Inflammatory macrophage treated with lipopolysaccharide for 4 hours (primary cell): ENCODE measurements at places on chromosomes 3 and 15.

- no peak for DNase-seq
These were observed 842.8 kb upstream of the EPHA6 start for GRCh38 chr3:95971573-95971972.

- DNase-seq, result no peak
These were observed 47.2 kb upstream of the EIF1B start for GRCh38 chr3:40262331-40262730.

DNA sequence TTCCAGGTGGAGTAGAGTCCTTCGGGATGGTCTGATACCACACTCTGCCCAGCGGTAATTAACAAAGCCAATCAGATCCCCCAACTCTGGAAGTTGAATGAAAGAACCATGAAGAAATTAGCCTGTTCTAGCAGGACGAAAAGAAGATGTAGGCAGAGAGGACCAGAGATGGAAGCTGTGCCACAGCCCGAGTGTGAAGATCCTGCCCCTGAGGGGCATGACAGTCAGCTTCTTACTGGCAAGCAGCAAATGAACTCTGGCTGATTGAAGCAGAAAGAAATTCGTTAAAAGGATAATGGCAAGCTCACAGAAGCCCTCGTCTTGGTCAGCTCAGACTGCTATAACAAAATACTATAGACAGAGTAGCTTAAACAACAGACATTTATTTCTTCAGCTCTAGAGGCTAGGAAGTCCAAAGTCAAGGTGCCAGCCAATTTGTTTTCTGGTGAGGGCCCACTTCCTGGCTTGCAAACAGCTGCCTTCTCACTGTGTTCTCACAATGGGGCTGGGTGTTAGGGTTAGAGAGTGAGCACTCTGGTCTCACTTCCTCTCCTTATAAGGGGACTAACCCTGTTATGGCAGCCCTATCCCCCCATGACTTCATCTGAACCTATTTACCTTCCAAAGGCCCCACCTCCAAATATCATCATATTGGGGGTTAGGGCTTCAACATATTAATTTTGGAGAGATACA, 307.1 kb downstream of the VPS13C start:
- DNase-seq, result no peak

DNA sequence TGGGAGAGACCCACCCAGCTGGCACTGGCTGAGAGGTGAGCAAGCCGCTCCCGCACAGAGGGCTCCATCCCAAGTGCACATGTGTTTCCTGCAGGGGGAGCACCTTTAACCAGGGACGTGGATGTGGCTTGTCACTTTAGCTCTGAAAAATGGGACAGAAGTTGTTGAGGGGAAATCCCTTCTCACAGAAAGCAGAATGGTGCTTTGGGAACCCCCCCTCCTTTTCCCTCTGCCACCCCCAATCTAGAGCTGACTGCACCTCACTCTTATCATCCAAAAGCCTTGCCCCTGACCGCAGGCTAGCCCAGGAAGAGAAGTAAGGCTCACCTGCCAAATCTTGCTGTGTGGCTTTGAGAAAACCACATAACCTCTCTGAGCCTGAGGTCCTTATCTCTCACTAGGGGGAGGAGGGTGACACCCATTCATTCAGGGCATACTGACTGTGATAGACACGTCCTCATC, 77.9 kb downstream of the RPN1 start:
- DNase-seq, result no peak

- DNase-seq, result no peak
These were observed 271.4 kb downstream of the CLSTN2 start for GRCh38 chr3:140206196-140207040.

DNA sequence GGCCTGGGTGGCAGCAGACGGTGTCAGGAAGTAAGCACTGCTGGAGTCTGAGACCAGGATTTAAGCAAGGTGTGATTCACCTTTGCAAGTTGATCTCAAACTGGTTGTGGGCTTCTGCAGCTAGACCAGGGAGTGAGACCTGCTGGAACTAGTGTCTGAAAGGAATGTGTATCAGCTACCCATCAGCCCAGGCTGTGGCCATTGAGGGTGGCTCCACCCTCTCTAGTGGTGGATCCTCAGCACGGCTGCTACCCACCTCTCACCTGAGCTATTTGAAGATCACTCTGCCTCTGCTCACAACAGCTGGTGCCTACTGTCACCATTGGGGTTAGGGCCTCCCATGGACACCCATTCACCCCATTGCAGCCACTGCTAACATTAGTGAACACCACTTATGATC, 140.3 kb upstream of the DCBLD2 start:
- no peak for DNase-seq

- DNase-seq, result no peak
These were observed 984.1 kb upstream of the GBE1 start for GRCh38 chr3:82745544-82745943.

- peak; percentile 89 for DNase-seq
These were observed 101.0 kb downstream of the ATP10A start for GRCh38 chr15:25761971-25762662.

DNA sequence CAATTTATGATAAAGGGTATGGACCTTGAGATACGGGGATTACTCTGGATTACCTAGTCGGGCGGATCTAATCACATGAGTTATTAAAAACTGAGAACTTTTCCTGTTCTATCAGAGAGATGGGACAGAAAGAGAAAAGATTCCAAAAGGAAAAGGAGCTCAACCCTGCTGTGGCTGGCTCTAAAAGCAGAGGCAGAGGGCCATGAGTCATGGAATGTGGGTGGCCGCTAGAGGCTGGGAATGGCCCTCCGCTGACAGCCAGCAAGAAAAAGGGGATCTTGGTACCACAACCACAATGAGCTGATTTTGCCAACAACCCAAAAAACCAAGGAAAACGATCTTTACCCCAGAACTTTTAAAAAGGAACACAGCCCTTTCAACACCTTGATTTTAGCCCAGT, 210.0 kb downstream of the MAGI1 start:
- peak; percentile 25 for DNase-seq

DNA sequence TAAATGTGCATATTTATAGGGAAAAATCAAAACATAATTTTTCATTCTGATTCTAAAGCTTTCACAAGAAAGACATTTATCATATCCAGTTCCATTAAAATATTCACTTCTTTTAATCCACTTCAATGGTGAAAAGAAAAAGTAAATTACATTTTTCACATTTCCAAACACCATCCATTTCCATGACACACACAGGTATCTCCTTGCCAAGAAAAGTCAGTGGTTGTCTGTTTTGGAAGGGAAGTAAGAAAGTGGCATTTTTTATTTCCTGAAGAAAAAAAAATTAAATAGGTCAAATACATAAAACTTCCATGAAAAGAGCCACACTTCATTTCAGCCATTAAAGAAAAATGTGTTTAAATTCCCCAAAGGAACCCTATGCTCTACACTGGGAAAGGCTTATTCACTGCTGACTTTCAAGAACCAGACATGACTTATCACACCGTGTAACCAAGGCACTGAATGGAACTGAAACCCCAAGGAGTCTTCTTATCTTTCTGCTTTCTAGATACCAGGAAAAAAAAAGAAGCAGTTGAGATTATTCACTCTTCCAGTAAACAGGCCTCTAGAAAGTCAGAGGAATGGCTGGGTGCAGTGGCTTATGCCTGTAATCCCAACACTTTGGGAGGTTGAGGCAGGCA, 44.5 kb downstream of the OSBPL10 start:
- DNase-seq, result no peak

DNA sequence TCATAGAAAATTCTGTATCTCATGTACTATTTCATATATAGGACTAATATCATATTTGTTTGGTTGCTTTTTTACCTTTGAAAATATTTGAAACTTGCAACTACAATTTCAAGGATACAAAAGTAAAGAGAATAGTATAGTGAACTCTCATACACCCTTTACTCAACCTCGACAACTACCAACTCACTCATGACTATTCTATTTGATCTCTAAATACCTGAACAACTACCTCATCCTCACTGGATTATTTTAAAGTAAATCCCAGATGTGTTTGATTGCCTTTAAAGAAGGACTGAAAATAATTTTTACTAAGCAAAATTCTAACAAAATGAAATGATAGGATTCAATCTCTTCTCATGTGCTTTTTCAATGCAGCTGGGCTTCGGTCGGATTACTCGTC, 12.1 kb downstream of the TMPRSS7 start:
- DNase-seq, result no peak

- DNase-seq, result no peak
These were observed 12.1 kb downstream of the PLCL2 start for GRCh38 chr3:16896820-16897219.

- DNase-seq, result no peak
These were observed 2.1 kb upstream of the TMEM212 start for GRCh38 chr3:171840811-171841619.

- DNase-seq, result no peak
These were observed 28.7 kb upstream of the RPN1 start for GRCh38 chr3:128679338-128679737.

GRCh38 chr3:168865022-168865551, 769.4 kb upstream of the GOLIM4 start:
- peak; percentile 8 for DNase-seq

GRCh38 chr3:50352781-50353180, 2.1 kb downstream of the CYB561D2 start:
- DNase-seq, result peak; percentile 96

DNA sequence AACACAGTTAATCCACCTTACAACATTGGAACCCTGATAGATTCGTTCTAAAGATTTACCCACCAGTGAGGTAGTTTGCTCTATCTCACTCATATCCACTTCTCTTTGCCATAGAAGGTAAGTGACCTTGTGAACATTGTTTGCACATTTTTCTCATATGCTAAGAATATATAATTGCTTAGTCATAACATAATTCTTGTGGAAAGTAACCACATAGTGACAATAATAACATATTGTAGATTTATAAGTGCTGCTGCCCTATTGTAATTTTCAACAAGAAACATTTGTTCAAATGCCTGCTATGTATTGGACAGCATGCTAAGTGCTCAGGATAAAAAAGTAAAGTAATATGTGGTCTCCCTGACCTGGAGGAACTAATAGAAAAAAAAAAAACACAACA, 554.2 kb upstream of the KCNMB2 start:
- DNase-seq, result no peak

DNA sequence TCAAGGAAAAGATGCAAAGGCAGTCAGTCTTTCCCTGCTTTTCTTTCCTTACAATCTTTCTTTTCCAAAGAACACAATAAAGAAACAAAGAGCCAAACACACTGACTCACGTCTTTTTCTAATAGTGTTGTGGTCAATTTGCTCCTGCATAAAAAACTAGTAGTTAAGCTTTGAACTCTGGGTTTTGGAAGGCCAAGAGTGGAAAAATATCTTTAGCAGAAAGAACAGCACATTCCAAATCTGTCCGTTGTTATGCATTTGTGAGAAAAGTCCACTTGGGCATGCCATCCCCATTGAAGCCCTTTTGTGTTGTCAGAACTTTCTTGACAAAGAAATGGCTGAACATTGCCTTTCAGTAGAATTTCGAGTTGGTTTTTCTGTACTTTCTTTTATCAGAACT, 18.2 kb downstream of the COL8A1 start:
- no peak for DNase-seq

- DNase-seq, result no peak
These were observed 6.1 kb upstream of the KPNA1 start for GRCh38 chr3:122520861-122521260.

DNA sequence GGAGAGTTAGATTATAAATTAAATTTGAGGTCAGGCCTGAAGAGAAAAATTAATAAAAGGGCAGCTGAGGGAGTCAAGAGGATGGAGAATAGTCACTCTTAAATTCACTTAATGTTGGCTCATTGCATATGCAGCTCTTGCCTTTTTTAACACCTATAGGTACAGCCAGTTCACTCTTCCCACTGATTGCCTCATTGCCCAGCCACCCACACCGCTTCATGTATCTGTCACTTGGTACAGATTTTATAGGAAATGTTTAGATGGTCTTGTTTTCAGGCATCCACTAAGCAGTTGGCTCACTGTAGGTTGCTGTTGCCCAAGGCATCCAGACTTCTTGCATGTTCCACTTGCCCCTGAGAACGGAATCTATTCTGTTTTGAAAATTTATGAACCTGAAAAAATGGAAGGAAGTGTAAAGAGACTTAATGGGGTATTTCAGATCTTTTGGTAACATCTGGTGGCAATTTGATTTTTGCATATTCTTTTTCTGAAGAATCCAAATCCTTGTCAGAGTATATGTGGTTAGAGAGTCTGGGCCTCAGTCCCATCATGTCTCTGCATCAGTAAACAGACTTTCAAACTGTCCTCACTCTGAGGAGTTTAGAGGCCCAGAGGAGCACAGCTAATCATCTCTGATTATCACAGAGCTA, 151.9 kb downstream of the RBPMS2 start:
- no peak for DNase-seq

- DNase-seq, result no peak
These were observed 324.5 kb downstream of the CNTN4 start for GRCh38 chr3:2423143-2423542.

- DNase-seq, result peak; percentile 26
These were observed 58.9 kb upstream of the ULK4 start for GRCh38 chr3:42020684-42021307.

DNA sequence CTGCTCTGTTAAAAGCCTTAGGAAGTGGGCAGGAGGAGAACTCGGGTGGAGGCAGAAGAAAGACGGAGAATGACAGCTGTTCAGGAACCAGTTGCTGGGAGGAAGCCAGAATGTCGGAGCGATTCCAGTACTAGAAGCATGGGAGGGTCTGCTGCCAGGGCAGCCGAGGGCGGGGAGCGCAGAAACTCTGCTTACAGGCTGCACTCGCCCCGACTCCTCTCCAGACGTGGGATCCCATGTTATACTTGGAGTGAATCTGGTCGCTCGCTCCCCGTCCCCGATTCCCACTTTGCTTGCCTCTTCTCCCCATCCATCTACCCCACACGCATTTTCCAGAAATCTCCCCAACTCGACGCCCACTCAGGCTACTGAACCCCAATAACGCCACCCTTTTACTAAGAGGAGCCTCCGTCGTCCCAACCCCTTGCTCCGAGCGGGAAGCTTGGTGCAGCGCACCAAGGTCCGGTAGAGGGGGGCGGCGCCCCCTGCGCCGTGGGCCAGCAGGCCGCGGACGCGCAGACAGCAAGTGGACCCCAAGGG, 665 bp downstream of the GATM start:
- DNase-seq, result no peak

DNA sequence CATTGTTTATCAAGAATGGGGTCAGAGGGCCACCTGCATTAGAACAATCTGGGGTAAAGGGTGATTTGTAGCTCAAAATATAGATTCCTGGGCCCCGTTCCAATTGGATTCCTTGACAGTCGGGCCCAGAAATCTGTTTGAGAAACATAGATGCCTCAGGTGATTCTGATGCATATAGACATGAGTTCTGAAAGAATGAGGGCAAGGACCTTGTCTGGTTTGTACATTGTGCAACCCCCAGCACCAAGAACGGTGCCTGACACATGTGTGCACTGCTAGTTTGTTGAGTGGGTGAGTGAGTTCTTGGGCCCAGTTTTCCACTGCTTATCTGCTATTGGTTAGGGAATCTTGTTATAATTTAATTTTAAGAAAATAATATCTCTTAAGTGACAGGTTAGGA, 16.6 kb downstream of the CRYBG3 start:
- no peak for DNase-seq

DNA sequence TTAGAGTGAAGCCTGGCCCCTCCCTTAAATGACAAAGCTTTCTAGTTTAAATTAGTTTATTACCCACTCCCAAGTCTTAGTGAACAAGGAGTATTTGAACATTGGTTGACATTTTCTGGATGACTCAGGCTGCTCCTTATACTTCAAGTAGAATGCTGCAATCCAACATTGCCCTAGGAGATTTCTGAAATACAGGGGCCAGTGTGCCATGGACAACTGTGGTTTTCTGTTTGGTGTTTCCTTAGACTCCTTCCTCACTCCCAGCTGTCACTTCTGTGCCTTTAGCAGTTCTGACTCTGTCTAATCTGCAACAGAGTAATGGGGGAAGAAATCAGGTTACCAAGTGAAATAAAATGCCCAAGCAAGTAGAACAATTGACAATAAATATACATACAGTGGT, 116.1 kb upstream of the P2RY1 start:
- no peak for DNase-seq
